ENCODE measurements at places on chromosomes 12 and 14.

DNA sequence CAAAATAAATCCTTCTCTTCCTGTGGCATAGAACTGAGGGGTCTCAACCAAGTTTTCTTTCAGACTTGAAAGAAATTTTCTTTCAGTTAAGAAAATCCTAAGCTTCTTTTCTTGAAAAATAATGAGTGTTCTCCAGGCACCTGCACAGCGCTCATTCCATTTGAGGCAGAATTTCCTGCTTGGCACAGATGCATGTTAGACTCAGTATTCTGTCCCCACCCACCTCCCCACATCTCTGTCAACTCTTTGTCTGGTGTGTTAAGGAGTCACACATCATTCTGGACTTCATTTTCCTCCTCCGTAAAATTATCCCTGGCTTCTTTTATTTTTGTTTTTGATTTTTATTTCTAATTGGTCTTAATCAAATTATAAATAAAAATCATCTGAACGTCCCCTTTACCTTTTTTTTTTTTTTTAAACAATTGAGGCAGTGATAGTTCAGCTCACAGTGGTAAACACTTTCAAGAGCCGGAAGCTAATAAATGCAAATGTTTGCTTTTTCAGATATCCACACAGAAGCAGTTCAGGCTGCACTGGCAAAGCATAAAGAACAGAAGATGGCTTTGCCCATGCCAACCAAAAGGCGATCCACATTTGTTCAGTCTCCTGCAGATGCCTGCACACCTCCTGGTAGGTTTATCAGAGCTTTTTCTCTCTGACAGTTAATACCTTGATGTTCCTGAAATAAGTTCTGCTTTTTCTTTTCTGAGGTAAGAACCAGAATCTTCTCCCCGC is 104.0 kb upstream of the ATF1 start:
- no peak for DNase-seq

DNA sequence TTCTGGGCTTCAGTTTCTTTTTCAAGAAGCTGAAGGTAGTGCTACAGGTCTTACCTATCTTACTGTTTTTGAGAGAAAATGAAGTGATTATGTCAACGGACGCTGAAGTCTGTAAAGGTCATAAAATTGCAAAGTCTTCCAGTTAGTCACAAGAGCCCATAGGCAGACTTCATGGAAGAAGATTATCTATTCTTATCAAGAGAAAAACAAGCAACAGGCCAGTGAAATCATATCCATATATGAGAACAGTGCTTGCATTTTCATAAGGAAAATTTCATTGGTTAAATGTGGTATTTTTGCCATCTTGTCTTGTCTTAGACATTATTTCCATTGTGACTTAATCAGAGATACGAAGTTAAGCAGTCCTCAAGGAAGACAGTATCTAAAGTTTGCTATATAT is 412.7 kb upstream of the SEL1L start:
- no peak for DNase-seq

DNA sequence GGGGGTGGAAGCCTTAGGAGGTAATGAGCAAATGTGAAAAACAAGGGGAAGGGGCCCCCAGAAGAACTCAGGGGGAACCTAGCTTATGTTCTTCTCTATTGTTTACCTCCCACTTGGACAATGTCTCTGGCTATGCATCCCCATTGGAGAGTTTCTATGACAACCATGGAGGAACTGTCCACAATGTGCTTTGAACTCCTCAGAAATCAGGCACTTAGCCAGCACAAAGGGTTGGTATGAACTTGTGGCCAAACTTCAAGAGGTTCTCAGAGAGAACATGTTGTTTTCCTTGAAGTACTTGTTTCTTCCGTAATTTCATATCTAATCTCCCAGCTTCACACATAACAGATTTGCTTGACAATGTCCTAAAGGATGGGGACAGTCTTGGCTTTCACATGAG is 202.8 kb upstream of the PELI2 start:
- no peak for DNase-seq

- no peak for DNase-seq
Measured at GRCh38 chr12:15289192-15289591, 33.1 kb upstream of the PTPRO start.

- no peak for DNase-seq
Measured at GRCh38 chr12:120922279-120922678, 18.1 kb upstream of the SPPL3 start.

GRCh38 chr12:5076761-5077160 is 33.1 kb downstream of the KCNA5 start:
- no peak for DNase-seq
